ENCODE measurements at places on chromosomes 4 and X. TPM values are rescaled to one million over a fixed set of nuclear protein-coding genes. Genes with fewer than 3 reads are reported as not detected.

GRCh38 chr4:108297605-108298004 lies 128.9 kb upstream of the LEF1 start:
- no peak for DNase-seq
- no peak overlapping the region for H3K27ac ChIP-seq
- no peak overlapping the region for H3K4me3 ChIP-seq
- peaks cover 14% of the 10 kb centered on the region for H3K4me1 ChIP-seq

DNA sequence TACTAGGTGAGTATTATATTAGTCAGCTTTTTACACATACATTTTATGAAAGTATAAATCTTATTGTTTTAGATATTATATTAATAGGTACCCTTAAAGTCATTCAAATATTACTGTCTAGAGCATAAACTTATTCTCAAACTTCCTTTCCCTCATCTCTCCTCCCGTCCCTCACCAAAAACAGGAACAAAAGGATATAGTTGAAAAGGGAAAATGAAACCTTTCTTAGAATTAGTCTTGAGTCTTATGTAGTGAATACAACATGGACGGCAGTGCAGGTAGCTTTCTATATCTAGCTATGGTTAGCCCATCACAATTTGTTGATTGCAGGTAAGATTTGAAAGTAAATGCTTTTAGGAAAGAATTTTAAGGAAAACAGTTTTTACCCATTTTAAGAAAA lies 65.6 kb downstream of the RBPJ start:
- peaks cover 40% of the 10 kb centered on the region for H3K36me3 ChIP-seq
- H3K4me1 ChIP-seq: peaks cover 7% of the 10 kb centered on the region
- H3K27ac ChIP-seq: no peak overlapping the region
- DNase-seq: no peak
- no peak overlapping the region for H3K4me3 ChIP-seq

MAGEA10 gene
- total RNA-seq: not detected

DNA sequence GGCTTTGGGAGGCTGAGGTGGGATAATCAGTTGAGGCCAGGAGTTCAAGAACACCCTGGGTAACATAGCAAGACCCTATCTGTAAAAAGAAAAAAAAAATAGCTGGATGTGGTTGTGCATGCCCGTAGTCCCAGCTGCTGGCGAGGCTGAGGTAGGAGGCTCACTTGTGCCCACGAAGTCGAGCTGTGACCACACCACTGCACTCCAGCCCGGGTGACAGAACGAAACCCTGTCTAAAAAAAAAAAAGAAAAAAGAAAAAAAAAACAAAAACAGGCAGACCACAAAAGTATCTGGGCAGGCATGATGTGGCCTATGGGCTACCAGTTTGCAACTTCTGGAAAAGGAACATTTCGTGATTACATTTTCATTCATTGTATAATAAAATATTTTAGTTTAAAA lies 38.1 kb upstream of the RASGEF1B start:
- H3K4me1 ChIP-seq: peaks cover 60% of the 10 kb centered on the region
- no peak overlapping the region for H3K4me3 ChIP-seq
- no peaks in the 10 kb centered on the region for H3K27me3 ChIP-seq
- DNase-seq: no peak
- no peaks in the 10 kb centered on the region for H3K36me3 ChIP-seq

SGMS2 gene
- 0.46 TPM for total RNA-seq

DNA sequence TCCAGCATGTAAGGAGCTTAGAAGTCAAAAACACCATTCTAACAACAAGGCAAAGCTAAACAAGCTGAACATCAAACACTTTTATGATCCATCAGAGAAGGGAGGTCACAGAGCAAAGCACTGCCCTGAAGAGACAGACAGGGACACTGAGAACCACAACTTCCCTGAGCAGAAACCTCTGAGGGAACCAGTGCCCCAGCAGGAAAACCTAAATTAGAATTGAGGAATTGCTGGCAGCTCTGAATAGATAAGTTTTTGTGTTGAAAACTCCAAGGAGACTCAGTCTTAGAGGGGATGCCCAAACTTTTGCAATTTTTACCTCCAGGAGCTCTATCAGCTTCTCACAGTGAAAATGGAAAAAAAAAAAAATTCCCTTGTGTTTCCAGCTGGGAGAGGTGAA lies 83.0 kb upstream of the MAPK10 start:
- no peak overlapping the region for H3K4me3 ChIP-seq
- H3K27ac ChIP-seq: no peak overlapping the region
- no peaks in the 10 kb centered on the region for H3K4me1 ChIP-seq
- peaks cover 4% of the 10 kb centered on the region for H3K27me3 ChIP-seq
- H3K36me3 ChIP-seq: no peaks in the 10 kb centered on the region

OTC gene
- not detected for total RNA-seq

DNA sequence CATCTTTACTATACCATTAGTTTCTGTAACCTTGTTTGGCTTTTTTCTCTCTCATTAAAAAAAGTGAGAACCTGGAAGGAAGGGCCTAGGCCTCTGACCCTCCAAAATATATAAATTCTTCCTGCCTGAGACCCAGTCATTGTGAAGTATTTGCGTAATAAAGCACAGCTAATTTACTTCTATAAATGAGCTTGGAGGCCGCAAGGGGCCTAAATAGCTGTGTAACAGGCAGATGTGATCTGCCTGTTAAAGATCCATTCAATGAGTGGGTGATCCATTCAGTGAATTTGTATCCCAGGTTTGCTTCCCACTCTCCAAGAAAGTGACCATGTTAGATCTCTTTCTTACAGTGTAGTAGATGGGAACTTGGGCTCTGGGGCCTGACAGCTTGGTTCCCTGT lies 595 bp upstream of the PYURF start:
- peaks cover 6% of the 10 kb centered on the region for H3K36me3 ChIP-seq
- H3K4me1 ChIP-seq: peaks cover 36% of the 10 kb centered on the region
- peak overlapping the region; percentile 96 for H3K4me3 ChIP-seq
- peak overlapping the region; percentile 81 for H3K27ac ChIP-seq
- DNase-seq: no peak
- no peaks in the 10 kb centered on the region for H3K27me3 ChIP-seq

SRPK3 gene
- total RNA-seq: not detected

Measured in activated naive CD8-positive, alpha-beta T cell treated with anti-CD3 and anti-CD28 coated beads for 36 hours (primary cell).